Activated T-cell treated with anti-CD3 and anti-CD28 coated beads, Interleukin-2, amount 50 U/mL, for 72 hours (primary cell): ENCODE measurements at places on chromosomes 6 and 20. TPM values are rescaled to one million over a fixed set of nuclear protein-coding genes. Genes with fewer than 3 reads are reported as not detected.
A peak's percentile ranks its signal among the peaks of the same experiment; 100 is the strongest.

SLC35A1 gene
- 14.7 TPM for total RNA-seq

RPS6KA2 gene
- 28.5 TPM for total RNA-seq

TUBB2B gene
- 0.35 TPM for total RNA-seq

CFB gene
- 3.5 TPM for total RNA-seq

PTPN1 gene
- 138 TPM for total RNA-seq

NMBR gene
- total RNA-seq, result not detected

MACROD2 gene
- not detected for total RNA-seq

PSMF1 gene
- 168 TPM for total RNA-seq

PRPH2 gene
- 0.14 TPM for total RNA-seq

TBX18 gene
- not detected for total RNA-seq

MUC22 gene
- not detected for total RNA-seq

BIRC7 gene
- total RNA-seq, result 0.74 TPM

LY6G6F gene
- not detected for total RNA-seq

ATP9A gene
- 1.3 TPM for total RNA-seq

RIN2 gene
- not detected for total RNA-seq

- no peaks in the 10 kb centered on the region for H3K27me3 ChIP-seq
- H3K4me1 ChIP-seq, result no peaks in the 10 kb centered on the region
- H3K27ac ChIP-seq, result peak overlapping the region; percentile 47
- no peak overlapping the region for H3K4me3 ChIP-seq
- H3K36me3 ChIP-seq, result peaks cover 17% of the 10 kb centered on the region
These were observed 112.8 kb downstream of the ZMYND8 start for GRCh38 chr20:47243532-47244305.

- no peak for DNase-seq
- H3K27ac ChIP-seq, result no peak overlapping the region
- H3K4me3 ChIP-seq, result no peak overlapping the region
- peaks cover 28% of the 10 kb centered on the region for H3K27me3 ChIP-seq
- peaks cover 1% of the 10 kb centered on the region for H3K36me3 ChIP-seq
These were observed 14.8 kb upstream of the TENT5A start for GRCh38 chr6:81767163-81767891.

- peaks cover 38% of the 10 kb centered on the region for H3K4me1 ChIP-seq
- H3K36me3 ChIP-seq, result peaks cover 32% of the 10 kb centered on the region
- H3K27ac ChIP-seq, result peak overlapping the region; percentile 88
These were observed 814 bp upstream of the ADNP start for GRCh38 chr20:50932016-50932485.

- H3K4me1 ChIP-seq, result peaks cover 13% of the 10 kb centered on the region
- H3K27ac ChIP-seq, result no peak overlapping the region
- H3K27me3 ChIP-seq, result no peaks in the 10 kb centered on the region
- DNase-seq, result no peak
- no peak overlapping the region for H3K4me3 ChIP-seq
These were observed 82.1 kb downstream of the TCP11 start for GRCh38 chr6:35058865-35059522.

- peaks cover 53% of the 10 kb centered on the region for H3K4me1 ChIP-seq
- no peaks in the 10 kb centered on the region for H3K36me3 ChIP-seq
- no peak overlapping the region for H3K27ac ChIP-seq
These were observed 3.0 kb downstream of the NR2E1 start for GRCh38 chr6:108168501-108169463.

DNA sequence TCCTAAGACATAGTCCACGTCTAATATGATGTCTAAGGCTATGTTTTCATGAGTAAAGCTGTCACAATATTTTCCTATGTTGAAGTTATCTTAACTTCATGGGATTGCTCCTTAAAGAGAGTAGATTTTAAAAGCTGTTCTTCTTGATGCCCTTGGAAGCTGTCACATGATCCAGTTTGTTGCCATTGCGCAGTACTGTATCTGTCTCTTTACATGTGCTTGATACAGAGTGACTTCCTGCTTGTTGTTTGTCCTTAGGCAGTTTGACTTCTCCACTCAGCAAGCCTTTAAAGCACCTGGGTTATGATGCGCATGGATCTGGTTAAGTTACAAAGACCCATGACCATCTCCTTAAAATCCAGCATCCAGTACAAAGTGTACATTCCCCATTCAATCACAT, 85.4 kb downstream of the CDYL start:
- peaks cover 32% of the 10 kb centered on the region for H3K4me1 ChIP-seq
- H3K27ac ChIP-seq, result no peak overlapping the region
- no peak for DNase-seq
- H3K27me3 ChIP-seq, result no peaks in the 10 kb centered on the region

- no peaks in the 10 kb centered on the region for H3K27me3 ChIP-seq
- no peaks in the 10 kb centered on the region for H3K4me1 ChIP-seq
- peaks cover 58% of the 10 kb centered on the region for H3K36me3 ChIP-seq
- peak overlapping the region; percentile 15 for H3K27ac ChIP-seq
- no peak overlapping the region for H3K4me3 ChIP-seq
These were observed 21.1 kb downstream of the SNX5 start for GRCh38 chr20:17947474-17947815.

DNA sequence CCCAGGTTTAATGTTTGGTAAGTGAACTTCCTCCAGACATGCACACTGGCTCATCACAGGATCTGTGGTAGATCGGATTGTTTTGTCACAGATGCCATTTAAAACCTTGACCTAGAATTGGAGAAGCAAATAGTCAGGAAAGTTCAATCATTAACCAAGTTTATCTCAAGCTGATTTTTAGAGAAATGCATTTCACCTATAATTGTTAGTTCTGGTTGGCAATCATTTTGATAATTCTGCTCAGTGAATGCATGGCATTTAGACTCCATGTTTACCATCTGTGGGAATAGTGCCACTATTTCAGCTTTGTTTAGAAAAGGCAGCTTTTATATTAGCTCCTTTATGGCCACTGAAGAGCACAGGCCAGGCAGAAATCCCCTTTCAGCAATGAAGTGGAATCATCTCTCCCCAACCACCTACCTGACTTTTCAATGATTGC, 73.9 kb upstream of the IPCEF1 start:
- H3K4me1 ChIP-seq, result no peaks in the 10 kb centered on the region
- DNase-seq, result no peak
- H3K27me3 ChIP-seq, result peaks cover 7% of the 10 kb centered on the region
- no peak overlapping the region for H3K4me3 ChIP-seq
- no peak overlapping the region for H3K27ac ChIP-seq
- H3K36me3 ChIP-seq, result no peaks in the 10 kb centered on the region

GRCh38 chr6:48113130-48113529, 2.1 kb upstream of the PTCHD4 start:
- no peaks in the 10 kb centered on the region for H3K4me1 ChIP-seq
- H3K36me3 ChIP-seq, result no peaks in the 10 kb centered on the region
- no peak overlapping the region for H3K4me3 ChIP-seq
- H3K27me3 ChIP-seq, result no peaks in the 10 kb centered on the region

GRCh38 chr6:132132924-132133639, 181.9 kb upstream of the CCN2 start:
- no peaks in the 10 kb centered on the region for H3K4me1 ChIP-seq
- H3K4me3 ChIP-seq, result no peak overlapping the region
- no peak for DNase-seq
- H3K27me3 ChIP-seq, result peaks cover 13% of the 10 kb centered on the region
- no peak overlapping the region for H3K27ac ChIP-seq
- no peaks in the 10 kb centered on the region for H3K36me3 ChIP-seq

- DNase-seq, result no peak
- H3K27ac ChIP-seq, result no peak overlapping the region
- H3K27me3 ChIP-seq, result no peaks in the 10 kb centered on the region
- H3K4me3 ChIP-seq, result no peak overlapping the region
- H3K36me3 ChIP-seq, result no peaks in the 10 kb centered on the region
These were observed 52.1 kb upstream of the VSTM2L start for GRCh38 chr20:37850724-37851355.

DNA sequence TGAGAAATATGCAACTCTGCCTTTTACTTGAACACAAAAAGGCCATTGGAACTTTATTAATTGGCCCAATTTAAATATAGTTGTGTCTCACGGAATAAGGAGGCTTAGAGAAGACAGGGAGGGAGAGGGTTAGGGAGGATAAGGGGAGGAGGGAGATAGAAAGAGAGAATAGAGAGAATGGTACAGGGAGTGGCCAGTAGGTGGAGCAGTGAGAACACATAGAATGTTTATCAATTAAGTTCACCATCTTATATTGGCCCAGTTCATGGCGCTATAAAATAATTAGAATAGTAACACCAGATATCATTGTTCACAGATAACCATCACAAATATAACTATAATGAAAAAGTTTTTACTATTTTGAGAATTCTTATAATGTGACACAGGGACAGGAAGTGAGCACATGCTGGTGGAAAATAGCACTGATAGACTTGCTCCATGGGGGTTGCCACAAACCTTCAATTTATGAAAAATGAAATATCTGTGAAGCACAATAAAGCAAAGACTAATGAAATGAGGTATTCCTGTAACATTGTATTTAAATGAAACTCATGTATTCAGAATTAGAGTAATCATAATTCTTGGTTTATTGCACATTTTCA, 374.1 kb upstream of the MANEA start:
- no peaks in the 10 kb centered on the region for H3K27me3 ChIP-seq
- H3K4me3 ChIP-seq, result no peak overlapping the region
- H3K27ac ChIP-seq, result no peak overlapping the region
- peak; percentile 6 for DNase-seq
- H3K4me1 ChIP-seq, result no peaks in the 10 kb centered on the region

DNA sequence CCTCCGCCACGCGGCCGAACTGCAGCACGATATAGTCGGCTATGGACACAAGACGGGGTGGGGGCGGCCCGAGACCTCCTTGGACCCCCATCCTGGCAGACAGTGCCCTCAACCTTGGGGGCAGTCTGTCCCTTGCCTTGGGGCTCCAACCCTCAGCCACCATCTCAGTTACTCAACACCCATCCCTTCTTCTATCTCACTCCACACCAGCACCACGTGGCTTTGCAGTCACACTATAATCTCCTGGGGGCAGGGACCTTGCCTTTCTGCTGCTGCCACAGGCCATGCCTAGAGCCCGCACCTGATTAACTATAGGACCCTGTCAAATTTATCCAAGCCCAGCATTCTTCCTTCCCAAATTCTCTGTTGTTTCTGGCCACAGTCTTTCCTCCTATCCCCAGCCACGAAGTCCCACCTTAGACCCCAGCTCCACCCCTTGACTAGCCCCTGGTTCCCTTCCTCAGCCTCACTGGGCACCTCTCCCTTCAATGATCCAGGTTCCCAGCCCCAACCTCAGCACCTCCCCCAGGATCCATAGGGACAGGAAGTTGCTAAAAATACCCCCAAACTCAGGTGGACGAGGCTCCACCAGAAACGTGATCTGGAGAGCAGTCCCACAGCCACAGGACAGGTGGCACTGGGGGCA, 1.7 kb upstream of the TEAD3 start:
- H3K27me3 ChIP-seq, result peaks cover 16% of the 10 kb centered on the region
- H3K27ac ChIP-seq, result no peak overlapping the region
- H3K36me3 ChIP-seq, result no peaks in the 10 kb centered on the region
- peaks cover 20% of the 10 kb centered on the region for H3K4me1 ChIP-seq
- no peak for DNase-seq

- no peaks in the 10 kb centered on the region for H3K27me3 ChIP-seq
- H3K4me1 ChIP-seq, result no peaks in the 10 kb centered on the region
- H3K27ac ChIP-seq, result no peak overlapping the region
- no peak overlapping the region for H3K4me3 ChIP-seq
- no peaks in the 10 kb centered on the region for H3K36me3 ChIP-seq
- DNase-seq, result no peak
These were observed 181.1 kb upstream of the TENT5A start for GRCh38 chr6:81933608-81934051.

DNA sequence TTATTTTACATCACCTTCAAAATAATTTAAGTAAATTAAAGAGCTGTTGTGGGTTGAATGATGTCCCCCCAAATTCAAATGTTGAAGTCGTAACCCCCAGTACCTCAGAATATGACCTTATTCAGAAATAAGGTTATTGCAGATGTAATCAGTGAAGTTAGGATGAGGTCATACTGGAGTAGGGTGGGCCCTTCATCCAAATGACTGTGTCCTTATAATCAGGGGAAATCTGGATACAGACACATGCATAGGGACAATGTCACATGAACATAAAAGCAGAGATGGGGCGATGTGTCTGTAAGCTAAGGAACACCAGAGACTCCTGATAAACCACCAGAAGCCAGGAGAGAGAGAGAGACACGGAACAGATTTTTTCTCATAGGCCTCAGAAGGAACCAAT, 13.3 kb upstream of the IL20RA start:
- peaks cover 22% of the 10 kb centered on the region for H3K27me3 ChIP-seq
- no peaks in the 10 kb centered on the region for H3K36me3 ChIP-seq
- no peak overlapping the region for H3K4me3 ChIP-seq

DNA sequence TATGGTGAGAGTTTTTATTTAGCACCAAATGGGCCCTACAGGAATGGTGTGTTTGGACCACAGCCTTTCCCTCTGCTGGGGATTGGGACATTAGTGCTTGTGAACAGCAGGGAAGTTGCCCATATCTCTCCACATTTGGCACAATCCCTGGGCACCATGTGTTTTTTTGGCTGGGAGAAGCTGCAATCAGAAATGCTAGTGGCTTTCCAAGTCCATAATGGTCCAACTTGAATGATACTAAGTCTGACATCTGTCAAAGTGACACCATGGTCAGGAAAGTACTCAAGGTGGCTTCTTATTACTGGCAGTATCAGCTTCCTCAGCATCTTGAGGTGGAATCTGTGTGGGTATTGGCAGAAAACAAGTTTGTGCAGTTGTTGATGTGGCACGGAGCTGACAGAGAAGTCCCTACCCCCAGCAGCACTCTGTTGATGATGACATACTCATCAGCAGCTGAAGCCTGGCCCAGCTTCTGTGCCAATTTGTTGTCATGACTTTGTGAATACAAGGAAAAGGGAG, 53.0 kb downstream of the SASH1 start:
- no peak overlapping the region for H3K27ac ChIP-seq
- no peaks in the 10 kb centered on the region for H3K4me1 ChIP-seq
- H3K36me3 ChIP-seq, result no peaks in the 10 kb centered on the region
- H3K4me3 ChIP-seq, result no peak overlapping the region
- no peaks in the 10 kb centered on the region for H3K27me3 ChIP-seq
- no peak for DNase-seq
